SK-N-SH treated with all-trans-retinoic acid at 6 μM for 48 hours (cell line): ENCODE measurements at places on chromosomes 2 and 18.

DNA sequence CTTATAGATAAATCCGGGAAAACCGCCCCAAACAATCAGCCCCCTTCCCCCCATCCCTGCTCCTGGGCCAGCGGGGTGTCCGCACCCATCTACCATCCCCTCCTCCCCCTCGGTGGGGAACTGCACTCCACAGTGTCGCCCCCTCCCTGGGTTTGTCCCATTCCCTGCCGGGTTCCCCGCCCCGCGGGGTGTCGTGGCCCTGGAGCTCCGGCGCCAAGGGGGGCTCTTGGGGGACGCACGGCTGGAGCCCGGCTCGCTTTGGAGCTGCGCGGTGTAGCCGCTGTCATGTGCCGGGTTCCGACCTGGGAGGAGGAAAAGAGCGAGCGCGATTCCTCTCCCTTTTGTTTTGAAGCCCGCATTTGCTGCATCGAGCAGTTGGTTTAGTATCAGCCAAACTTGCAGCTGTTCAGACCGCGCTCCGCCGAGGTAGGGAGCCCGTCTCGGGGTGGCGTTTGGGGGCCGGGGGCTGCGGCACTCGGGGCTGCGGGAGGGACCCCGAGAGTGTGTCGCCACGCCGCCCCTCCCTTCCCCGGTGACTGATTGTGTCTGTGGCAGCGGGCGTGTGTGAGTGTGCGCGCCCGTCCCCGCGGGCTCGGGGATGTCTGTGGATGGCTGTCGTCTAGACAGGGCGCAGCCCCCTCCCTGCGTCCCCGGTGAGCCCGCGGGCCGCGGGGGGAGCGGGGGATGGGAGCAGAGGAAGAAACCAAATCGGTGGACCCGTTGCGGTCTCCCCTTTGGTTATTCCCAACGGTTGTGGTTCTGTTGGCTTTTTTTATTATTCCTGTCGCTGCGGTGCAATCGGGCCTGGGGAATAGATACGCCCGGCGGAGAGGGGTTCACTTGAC, 797 bp downstream of the CTIF start:
- ATAC-seq: peak; percentile 61

- ATAC-seq: no peak
Observed at GRCh38 chr2:3669656-3670055, 11.7 kb downstream of the ALLC start.

DNA sequence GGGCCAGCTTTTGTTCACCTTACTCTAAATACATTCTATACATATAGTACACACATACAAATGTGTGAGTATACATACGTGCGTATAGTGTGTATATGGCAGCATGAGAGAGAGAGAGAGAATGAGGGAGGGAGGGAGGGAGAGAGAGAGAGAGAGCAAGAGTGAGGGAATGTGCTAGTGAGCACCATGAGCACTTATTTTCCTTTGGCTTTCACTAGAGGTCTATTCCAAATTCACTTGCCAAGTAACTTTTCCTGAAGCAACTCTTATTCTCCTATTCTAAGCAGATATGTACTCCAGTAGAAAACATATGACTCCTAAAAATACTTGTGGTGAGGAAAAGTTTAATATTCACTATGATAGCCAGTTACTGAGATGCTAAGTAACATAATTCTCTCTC, 85.7 kb downstream of the COBLL1 start:
- no peak for ATAC-seq

DNA sequence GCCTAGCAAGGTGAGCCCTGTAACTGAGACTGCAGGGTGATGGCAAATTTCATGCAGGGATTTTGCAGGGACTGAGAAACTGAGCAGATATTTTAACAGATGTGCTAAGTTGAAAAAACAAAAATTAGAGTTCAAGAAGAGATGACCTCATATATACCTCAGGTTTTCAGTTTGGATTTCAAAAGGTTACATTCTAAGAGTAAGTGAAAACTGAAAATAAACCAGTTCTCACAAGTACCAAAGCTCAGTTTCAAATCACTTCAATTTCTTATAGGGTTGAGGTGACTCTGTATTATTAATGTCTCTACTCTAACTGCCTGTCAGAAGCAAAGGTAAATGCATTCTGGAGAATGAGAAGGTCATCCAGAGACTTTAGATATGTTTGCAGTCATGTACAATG, 237.4 kb upstream of the VRK2 start:
- ATAC-seq: no peak

DNA sequence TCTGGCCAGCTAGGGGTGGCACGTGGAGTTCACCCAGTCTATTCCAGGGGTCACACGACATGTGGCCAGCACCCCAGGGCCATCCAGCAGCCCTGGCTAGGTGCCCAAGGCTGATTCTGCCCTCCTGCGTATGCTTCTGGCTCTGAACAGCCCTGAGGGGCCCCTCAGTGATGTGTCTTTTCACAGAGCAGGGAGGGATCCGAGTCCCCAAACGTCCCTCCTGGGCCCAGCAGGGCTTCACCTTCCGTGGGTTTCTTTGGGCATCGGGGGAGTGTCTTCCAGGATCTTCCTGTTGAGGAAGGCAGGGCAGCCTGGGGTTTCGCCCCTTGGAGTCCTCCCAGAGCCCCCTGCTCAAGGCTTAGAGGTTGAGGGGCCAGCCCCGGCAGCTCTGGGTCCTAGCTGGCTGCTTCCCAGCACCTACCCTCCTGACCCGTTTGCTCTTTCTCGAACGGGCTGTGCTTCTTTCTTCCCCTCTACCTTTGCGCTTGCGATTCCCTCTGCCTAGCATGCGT, 165.9 kb downstream of the DYSF start:
- ATAC-seq: peak; percentile 29; the same call in 2 of the 3 replicates

DNA sequence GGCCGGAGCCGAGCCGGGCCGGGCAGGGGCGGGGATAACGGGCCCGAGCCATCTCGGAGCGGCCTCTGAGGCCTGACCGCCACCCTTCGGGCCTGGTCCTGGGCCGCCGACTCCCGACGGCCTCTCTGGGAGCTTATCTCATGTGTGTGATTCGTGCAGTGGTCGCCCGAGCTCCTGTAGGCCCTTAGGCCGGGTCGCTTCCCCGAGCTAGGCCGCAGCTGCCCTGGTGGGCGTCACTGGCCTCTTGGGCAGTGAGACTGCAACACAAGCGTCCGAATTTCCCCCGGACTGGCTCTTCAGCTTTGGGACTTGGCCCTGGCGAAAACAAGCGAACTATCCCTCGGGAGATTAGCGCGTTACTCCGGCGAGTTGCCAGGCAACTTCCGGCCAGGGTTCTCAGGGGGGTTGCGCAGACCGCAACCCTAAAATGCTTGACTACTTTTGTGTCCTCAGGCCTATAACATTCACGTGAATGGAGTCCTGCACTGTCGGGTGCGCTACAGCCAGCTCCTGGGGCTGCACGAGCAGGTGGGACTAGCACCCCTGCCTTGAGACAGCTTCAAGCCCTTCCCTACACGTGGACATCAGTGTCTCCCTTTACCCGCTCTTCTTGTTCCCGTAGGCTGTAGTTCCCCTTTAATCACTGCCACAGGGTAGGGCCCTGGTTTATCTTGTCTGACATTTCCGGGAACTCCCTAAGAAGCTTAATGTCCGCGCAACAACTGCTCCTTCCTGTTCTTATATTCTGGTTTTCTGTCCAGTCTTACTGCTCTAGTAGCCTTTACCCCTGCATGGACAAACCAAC, 602 bp downstream of the SNX17 start:
- peak; percentile 48 for ATAC-seq

DNA sequence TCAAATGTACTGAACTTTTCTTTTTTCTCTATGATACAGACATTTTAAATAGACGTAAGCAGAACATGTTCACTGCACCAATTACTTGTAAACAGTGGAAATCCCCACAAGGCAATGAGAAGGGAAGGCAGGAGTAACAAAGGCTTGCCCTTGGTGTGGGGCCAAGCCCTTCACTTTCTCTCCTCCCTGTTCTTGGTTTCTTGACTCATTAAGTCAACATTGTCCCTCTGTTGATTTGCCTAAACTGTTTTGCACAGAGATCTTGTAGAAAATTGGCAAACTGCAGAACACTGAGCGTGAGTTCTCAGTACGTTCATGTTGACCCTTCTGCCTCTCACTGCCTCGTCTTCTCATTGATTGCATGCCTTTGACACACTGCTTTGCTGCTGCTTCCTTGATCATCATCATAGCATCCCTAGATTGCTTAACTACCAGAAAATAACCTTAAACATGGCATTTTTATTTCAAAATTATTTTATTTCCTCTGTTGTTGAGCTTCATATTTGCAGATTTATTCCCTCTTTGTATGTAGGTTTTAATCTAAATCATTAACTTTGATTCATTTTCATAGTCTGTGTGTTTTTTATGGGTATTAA, 257.7 kb downstream of the PTGR3 start:
- no peak for ATAC-seq

- no peak for ATAC-seq
Observed at GRCh38 chr2:129237966-129238725, 741.3 kb upstream of the RAB6C start.

GRCh38 chr18:36622610-36623009, 206.2 kb downstream of the TPGS2 start:
- no peak for ATAC-seq

DNA sequence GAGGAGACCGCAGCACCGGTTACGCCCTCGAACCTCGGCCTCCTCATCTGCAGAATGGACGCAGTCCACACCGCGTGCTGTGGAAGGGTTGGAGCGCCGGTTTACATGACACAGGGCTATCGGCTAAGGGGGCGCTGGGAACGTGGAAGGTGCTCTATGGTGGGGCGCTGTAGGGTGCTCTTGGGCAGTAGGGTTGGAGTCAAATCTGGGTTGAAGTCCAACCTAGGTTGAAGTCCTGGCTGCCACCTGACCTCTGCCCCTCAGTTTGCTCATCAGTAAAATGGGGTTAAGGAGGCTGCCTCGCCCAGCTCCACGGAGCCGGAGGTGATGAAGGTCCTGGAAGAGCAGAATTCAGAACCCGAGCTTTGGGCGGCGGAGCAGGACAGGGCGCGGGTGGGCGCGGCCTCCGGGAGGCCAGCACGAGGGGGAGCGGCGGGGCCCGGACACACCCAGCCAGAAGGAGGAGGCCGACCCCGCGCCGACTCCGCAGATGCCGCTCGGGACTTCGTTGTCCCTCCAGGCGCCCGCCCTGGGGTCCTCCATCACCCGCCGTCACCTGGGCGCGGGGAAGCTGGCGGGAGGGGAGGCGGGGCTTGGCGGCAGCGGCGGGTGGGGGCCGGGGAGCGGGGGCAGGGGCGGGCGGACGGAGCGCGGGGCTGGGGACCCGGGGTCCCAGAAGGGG, 558 bp upstream of the GAREM2 start:
- no peak for ATAC-seq

- ATAC-seq: peak; percentile 98
Observed at GRCh38 chr2:61017556-61018317, at the start of the genes PEX13 and PUS10. Gene PEX13, plus strand, starts transcription at chr2:61017720. Its CDS starts 40 bp downstream, at chr2:61017760. Gene PUS10, minus strand, starts transcription at chr2:61018255. Its CDS starts 6,365 bp downstream, at chr2:61011890.

DNA sequence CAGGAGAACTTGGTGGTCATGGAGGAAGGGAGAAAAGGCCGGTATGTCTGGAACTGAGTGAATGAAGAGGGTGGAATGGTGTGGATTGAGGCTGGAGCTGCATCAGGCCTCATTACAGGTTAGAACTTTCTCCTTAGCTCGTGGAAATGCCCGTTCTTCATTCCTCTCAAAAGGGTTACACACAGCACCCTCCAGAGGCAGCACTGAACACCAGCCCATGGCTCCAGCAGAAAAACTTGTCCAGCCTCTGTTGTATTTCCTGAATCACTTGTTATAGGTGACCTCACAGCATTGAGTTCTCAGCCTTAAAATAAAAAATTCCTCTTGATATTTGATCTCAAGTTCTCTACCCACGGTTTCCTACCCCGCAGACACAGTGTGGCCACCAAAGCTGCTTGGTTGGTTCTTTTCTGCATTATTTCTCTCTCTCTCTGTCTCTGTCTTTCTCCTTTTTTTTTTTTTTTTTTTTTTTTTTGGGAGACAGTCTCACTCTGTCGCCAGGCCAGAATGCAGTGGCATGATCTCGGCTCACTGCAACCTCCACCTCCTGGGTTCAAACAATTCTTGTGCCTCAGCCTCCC, 89.6 kb downstream of the ITGB1BP1 start:
- ATAC-seq: peak; percentile 86

GRCh38 chr2:182077448-182078142, 91.9 kb downstream of the PPP1R1C start:
- peak; percentile 88 for ATAC-seq

DNA sequence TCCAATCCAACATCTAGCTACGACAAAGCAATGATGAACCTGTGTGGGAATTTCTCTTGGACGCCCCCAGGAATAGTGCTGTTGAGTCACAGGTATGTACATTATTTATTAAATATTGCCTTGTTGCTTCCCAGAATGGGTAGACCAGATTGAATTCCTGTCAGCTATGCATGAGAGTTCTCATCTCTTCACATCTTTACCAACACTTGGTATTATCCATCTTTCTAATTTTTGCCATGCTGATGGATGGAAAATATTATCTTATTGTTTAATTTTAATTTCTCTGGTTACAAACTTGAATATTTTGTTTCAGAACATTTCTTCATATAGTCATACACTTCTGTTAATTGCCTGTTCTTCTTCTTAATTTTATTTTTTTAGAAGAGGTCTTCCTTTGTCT, 9.6 kb upstream of the RAB10 start:
- ATAC-seq: no peak

DNA sequence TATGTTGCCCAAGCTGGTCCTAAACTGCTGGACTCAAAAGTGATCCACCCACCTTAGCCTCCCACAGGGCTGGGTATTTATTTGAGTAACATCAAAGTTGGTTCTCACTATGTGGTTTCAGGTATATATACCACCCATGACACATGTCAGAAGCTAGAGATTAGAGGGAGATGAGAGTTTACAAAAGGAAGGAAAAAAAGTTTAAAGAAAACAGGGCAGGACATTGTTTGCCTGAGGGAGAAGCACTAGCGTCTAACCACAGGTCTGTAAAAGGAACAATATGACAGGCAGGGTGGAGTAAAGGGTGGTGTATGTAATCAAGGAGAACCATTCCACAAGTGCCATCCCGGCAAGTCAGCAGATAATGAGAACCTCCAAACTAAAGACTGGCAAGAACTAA, 8.5 kb downstream of the CEP76 start:
- no peak for ATAC-seq

DNA sequence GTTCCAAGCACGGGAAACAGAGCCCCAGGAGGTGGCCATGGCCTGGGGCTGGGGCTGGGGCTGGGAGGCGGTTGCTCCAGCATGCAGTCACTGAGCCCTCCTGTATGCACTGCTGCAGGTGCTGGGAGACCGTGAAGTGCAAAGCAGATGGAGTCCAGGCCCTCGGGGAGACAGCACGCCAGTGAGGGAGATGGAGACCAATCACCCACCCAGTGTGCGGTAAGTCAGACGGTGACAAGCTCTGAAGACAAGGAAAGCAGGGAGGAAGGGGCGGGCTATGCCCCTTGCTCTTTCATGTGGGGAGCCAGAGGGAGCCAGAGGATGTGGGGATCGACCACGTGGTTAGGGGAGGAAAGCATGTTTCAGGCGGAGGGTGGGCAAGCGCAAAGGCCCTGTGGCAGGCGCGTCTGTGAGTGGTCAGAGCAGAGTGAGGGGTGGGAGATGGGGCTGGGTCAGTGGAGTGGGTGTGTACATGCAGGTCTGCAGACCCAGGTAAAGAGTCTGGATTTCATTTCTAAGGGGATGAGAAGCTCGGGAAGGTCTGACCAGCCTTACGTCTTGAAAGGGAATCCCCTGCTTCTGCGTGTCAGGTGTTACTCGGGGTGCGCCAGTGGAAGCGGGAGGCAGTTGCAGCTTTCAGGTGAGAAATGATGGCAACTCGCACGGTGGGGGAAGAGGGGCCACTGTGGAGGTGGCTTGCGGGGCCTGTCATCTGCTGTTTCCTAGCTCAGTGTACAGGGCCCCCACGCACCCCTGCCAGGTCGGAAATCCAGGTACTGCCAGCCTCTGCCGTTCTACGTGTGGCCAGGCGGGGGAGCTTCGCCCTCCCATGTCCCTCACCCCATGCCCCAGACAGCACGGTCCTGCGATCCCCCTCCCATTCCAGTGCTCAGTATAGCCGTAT, 19.4 kb downstream of the RRM2 start:
- ATAC-seq: peak; percentile 75

GRCh38 chr2:39481611-39482010, 44.5 kb upstream of the MAP4K3 start:
- ATAC-seq: peak; percentile 71

- ATAC-seq: no peak
Observed at GRCh38 chr18:48565105-48565504, 26.3 kb downstream of the CTIF start.
